ENCODE measurements at places on chromosomes 6 and 20.

DNA sequence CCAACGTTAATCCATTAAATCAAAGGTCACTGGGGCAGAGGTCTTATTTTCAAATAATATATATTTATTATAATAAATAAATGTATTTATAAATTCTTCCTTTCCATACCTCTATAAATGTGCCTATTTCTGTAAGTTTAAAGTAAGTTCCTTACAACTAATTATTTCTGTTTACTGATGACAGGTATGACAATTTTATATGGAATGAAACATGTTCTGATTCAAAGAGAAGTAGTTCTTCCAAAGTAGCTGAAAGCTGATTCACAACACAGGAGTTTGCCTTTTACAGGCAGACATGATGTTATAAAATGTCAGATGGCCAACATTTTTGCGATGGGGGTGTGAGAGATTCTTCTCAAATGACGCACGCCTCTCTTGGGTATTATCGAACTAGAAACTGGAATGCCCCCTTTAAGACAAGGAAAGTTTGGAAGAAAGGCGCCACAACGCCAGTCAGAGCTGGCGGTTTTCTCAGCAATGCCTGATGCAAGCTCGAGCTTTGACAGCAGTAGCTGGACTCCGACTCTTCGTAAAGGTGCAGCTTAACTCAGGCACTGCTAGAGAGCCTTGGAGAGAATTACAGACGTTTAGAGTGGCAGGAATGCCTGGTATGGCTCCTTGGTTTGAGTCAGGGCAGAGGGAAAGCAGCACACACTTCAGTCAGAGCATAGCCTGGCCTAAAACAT, 92.1 kb downstream of the FOXC1 start:
- peak; percentile 81 for DNase-seq

GRCh38 chr20:4585104-4585753, 136.5 kb upstream of the PRND start:
- peak; percentile 76 for DNase-seq

DNA sequence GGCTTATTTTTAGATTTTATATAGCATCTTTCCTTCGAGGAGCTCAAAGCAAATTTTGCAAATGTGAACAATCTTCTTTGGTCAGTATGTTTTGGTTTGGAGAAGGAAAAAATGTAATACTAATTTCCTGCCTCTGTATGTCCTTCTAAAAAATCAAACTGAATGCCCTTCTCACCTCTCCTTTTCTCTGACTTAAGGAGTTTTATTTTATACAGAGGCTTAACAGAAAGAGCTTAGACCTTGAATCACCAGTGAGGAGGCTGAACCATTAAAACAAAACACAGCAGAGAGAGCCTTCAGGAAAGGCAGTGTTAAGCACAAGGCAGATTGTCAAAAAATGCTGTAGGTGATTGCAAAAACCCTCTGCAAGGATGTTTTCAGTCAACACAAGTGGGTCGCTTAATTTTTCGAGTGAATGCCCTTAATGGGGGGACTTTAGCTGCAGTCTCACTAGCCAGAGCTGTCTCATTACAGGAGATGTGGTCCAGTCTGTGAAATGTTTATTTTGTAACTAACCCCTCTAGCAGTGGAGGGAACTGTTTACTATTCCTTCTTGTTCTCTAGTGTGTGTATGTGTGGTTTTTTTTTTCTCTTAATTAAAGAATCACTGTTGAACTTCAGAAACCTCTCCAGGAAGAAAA, 481.3 kb upstream of the CITED2 start:
- no peak for DNase-seq

GRCh38 chr20:62998449-62998848, 8.3 kb downstream of the BHLHE23 start:
- no peak for DNase-seq

- DNase-seq = no peak
Observed at GRCh38 chr20:45409521-45410272, 1.6 kb downstream of the DBNDD2 start.

DNA sequence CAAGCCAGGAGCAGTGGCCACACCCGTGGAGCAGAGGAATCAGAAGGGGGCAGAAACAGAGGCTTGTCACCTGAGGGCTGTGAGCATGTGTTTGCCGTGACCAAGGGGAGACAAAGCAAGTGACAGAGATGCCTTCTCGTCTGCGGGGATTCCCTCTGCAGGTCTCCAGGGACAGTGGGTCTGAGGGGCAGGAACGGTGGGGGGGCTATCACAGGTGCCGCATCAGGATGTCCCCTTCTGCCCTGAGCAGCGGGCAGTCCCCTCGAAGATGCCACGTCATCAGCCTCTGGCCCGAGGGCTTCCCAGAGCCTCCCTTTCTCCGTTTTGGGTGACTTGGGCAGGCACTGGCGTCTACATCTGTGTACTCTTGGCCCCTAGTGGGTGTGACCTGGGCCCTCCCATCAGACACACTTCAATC, 338.7 kb downstream of the PREX1 start:
- no peak for DNase-seq

DNA sequence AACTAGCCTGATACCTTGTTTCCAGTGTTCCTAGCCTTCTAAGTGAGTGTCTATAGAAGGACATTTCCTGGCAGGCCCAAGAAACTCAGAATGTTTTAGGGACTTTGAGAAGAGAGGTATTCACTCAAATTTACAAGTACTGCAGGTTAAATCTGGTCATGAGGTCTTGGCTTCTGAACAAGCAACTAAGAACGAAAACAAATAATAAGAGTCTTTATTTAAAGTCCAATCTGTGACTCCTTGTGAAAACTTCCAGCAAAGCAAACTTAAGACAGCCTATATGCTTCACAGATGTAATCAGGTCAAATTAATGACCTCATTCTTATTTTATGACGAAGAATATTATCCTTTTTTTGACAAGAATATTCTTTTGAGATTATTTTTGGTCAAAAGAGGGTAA, 79.4 kb upstream of the PRSS16 start:
- no peak for DNase-seq

DNA sequence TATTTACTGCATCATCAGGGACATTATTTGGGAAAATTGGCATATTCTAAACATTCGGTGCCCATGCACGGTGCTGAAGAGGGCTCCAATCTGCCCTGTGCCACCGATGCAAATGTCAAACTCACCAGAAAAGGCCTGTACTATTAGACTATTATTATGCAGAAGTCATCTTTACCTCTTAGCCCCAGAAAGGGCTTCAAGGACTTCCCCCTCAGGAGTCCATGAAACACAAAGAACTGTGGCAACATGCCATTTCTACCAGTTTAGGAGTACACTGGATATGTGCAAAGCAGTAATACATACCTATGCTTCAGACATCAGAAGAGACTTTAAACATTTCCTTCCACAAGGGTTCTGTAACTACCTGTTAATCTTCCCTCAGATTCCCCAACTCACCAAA, 8.6 kb downstream of the DIDO1 start:
- DNase-seq = no peak

GRCh38 chr20:57686931-57687652, 22.7 kb downstream of the PMEPA1 start:
- DNase-seq = peak; percentile 80

GRCh38 chr6:106050538-106050937, 35.6 kb upstream of the PRDM1 start:
- DNase-seq = no peak

GRCh38 chr20:39144757-39145156, 182.6 kb downstream of the DHX35 start:
- no peak for DNase-seq

- DNase-seq = no peak
Observed at GRCh38 chr20:62411479-62412193, 4.6 kb upstream of the CABLES2 start.

All from kidney tubule cell (primary cell).